ENCODE measurements at places on chromosomes 5 and 9.

GRCh38 chr5:125394661-125395280 is 648.3 kb upstream of the ZNF608 start:
- no peak for DNase-seq

DNA sequence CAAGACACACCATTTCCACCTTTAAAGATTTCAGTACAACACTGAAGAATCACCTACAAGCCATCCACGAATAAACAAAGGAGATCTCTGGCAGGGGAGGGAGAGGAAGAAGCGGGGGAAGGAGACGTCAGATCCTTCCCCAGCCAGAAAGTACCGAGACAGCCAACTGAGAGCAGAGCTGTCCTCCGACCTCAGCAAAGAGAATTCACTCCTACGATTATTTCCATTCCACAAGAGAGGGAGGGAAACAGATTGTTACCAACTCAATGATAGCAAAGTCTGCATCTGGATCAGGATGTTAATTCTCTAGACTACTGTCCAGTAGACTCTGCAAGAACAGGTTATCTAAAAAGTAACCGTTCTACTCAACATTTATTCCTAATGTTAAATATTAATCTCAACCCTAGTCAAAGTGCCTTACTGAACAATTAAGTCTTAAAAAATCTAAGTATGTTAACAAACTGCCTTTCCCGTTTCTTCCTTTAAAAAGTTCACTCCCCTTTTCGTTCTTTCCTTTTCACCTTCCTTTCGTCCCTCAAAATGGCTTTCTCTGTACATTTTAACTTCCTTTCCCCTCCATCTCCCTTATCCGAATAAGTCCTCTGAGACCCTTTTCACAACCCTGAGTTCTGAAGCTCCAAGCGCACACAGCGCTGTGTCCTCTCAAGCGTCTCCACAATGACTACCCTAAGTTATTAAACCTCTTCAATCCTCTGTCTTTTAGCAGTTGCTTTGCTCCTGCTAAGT is 1.4 kb downstream of the CHD1 start:
- no peak for DNase-seq

GRCh38 chr9:110025551-110026170 is 182.3 kb downstream of the C9orf152 start:
- no peak for DNase-seq

DNA sequence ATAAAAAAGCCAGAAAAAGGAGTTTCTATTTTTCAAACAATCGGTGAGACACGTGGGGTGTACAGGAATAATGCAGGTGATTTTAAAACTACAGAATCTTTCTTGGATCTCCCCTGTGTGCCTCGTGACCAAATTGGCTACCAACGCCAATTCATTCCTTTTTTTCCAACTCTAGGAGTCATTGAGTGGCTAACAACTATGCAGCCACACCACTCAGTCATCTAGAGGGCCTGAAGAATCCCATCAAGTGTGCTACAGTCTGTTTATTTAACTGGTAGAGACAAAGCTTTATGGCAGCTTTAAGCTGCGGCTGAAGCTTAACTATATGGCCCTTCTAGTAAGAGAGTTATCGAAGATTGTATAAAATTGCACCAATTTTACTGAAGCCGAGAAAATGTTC is 113.1 kb upstream of the NIPBL start:
- peak; percentile 48 for DNase-seq

GRCh38 chr9:126611193-126611591 is 2.5 kb upstream of the LMX1B start:
- no peak for DNase-seq

GRCh38 chr9:6471231-6471850 is 58.3 kb downstream of the UHRF2 start:
- DNase-seq, result no peak

- DNase-seq, result peak; percentile 32
Observed at GRCh38 chr9:21812946-21813568, 10.6 kb downstream of the MTAP start.

GRCh38 chr5:103617913-103618312 is 55.3 kb upstream of the NUDT12 start:
- no peak for DNase-seq

GRCh38 chr9:87883274-87883673 is 597 bp downstream of the SPATA31E1 start:
- DNase-seq, result no peak

DNA sequence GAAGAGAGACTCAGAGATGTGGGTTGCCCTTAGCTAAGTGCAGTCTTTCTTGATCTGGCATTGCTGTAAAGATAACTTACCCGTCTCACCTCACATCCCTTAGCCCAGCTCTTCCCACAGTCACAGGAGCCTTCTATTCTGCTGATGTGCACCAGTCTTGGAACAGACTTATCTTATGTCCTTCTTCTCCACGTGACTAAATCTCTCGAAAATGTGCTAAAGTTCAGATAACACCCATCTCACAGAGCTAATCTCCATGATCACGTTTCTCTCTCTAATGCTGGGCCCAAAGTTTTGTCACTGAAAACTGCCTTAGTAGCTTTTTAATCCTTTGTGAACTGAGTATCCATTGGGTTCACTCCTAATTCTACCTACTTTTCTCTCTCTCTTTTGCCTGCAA is 16.7 kb downstream of the SLC36A1 start:
- no peak for DNase-seq

- DNase-seq, result peak; percentile 17
Observed at GRCh38 chr9:100427366-100428263, 672 bp downstream of the MSANTD3 start.

- no peak for DNase-seq
Observed at GRCh38 chr5:6469836-6470235, 21.2 kb downstream of the UBE2QL1 start.

GRCh38 chr5:79727451-79728355 is 38.1 kb downstream of the CMYA5 start:
- no peak for DNase-seq

GRCh38 chr9:23682891-23683431 is 143.1 kb downstream of the ELAVL2 start:
- no peak for DNase-seq

- no peak for DNase-seq
Observed at GRCh38 chr5:35227720-35228119, 2.6 kb downstream of the PRLR start.

DNA sequence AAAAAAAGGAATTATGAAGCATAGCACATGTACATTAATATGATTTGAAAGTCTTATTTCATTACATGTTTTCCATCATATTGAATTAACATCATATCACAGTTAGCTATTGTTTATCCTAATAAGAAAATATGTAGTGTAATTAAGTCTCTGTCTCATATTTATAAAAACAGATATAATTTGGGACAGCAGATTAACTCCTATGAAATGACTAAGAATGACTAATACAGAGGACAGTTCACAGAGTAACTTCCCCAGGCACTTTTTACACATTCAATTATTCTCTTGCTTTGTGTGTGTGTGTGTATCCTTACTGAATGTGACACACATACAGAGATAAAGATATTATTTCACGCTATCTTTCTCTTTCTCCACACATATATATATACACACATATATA is 2400.9 kb upstream of the C9orf72 start:
- no peak for DNase-seq

DNA sequence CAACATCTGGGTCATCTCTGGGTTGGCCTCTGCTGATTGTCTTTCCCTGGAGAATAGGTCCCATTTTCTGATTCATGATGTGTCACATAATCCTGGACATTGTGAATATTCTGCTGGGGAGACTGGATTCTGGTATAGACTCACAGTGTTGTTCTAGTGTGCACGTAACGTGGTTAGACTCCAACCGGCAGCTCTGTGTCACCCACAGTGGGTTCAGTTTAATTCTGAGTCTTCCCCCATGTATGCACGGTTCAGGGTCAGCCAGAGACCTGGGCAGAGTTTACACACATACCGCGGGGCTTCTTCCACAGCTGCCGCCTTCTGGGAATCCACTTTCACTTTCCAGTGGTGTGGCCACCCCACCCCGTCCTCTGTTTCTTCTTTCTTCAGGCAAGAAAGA is 38.0 kb upstream of the LRRC14B start:
- DNase-seq, result no peak

GRCh38 chr9:100457517-100457916 is 15.4 kb upstream of the TMEFF1 start:
- DNase-seq, result no peak

DNA sequence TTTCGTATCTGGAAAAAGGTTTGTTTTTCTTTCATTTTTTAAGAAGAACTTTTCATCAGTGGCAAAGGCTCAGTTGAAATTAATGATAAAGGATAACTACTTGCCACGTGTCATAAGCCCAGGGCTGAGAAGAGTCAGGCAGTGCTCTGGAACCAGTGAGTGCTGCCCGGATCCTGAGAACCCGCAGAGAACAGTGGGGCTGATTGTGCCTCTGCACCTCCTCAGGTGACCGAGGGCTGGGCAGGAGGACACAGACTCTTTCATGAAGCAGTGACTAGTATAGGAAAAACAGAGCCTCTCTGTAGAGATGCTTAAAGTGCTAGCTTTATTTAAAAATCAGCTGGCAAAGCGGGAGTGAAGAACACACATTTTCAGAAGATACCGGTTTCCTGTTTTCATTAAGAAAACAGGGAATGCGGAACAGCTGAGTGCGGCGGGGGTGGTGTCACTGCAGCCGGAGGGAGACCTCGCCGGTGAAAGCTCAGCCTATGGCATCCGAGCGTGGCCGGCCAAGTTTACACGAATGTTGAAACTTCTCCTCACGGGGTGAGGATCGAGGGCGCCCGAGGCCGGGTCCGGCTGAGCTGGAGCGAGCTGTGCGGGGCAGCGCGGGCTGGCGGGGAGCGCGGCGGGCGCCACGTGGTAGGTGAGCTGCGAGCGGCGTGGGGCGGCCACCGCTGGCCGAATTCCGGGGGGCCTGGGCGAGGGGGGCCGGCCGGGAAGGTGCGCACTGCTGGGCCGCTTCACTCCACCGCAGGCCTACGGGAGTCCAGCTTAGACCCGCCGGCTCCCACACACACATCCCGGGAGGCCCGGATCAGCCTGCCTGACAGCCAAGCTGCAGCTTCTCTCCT is 134.7 kb upstream of the DMRT1 start:
- DNase-seq, result peak; percentile 8

DNA sequence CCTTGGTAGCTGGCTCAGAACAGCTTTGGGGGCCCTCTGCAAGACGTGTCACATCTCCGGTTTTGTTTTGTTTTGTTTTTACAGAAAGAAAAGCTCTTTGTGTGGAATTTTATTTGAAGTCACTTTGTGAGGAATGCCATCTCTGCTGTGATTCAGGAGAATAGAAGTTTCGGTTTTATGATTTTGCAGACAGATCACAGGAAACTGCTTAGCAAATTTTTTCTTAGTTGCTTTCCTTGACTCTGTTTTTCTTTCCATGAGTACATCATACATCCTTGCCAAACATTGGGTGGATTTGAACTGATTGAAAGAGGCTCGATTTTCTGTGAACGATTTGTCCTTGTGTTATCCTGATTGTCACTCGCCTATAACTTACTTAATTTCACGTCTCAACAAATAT is 5.1 kb downstream of the SEMA5A start:
- DNase-seq, result no peak

GRCh38 chr5:31329715-31330114 is 136.2 kb downstream of the CDH6 start:
- no peak for DNase-seq

- DNase-seq, result peak; percentile 2
Observed at GRCh38 chr5:157744051-157745011, 819 bp downstream of the LSM11 start.

DNA sequence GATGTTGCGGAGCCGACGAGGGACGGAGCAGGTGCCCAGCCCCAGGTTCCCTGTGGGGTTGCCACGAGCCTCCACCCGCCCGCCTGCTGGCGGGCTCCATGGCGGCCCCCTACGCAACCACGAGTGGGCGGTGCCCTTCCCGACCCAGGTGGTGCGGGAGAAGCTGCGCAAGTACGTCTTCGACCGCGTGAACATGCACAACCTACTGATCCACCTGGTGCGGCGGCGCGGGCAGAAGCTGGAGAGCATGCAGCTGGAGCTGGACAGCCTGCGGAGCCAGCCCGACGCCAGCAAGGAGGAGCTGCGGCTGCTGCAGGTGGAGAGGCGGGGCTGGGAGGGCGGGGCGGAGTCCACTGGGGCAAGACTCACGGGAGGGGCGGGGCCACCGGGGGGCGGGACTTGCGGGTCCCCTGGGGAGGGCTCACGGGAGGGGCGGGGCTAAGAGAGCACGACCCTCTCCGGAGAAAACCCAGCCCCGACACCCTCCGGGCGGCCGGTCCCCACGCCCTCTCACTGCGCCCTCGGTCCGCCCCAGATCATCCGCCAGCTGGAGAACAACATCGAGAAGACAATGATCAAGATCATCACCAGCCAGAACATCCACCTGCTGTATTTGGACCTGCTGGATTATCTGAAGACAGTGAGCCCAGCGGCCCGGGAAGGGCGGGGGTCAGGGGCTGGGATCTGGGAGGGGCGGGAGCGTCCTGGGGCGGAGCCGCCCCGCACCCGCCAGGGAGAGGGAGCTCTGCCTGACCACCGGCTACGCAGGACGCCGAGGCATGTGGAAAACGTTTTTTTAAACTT is 3.9 kb downstream of the CCDC183 start:
- peak; percentile 90 for DNase-seq

DNA sequence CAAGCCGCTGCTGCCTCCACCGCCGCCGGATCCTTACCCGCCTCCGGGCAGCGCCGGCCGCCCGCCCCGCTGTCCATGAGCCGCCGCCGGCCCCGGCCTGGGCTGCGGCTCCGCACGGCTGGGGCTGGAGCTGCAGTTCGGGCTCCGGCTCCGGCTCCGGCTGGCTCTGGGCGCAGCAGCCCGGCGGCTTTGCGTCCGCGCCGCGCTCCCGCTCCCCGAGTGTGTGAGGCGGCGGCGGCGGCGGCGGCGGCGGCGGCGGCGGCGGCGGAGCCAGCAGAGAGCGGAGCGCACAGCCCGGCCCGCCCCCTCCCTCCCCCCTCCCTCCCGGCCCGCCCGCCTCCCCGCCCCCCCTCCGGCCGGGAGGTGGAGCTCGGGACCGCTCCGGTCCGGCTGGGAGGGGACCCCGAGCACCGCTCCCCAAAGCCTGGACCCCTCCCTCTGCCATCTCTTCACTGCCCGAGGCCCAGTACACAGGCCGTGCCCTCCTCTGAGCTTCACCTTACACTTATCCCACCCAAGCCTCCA is at the start of gene PCDH1:
Gene PCDH1 (minus strand): TSS at position 225 of the 525 bp plus-strand sequence. CDS start 148 bp downstream, at position 77.
- DNase-seq, result no peak

DNA sequence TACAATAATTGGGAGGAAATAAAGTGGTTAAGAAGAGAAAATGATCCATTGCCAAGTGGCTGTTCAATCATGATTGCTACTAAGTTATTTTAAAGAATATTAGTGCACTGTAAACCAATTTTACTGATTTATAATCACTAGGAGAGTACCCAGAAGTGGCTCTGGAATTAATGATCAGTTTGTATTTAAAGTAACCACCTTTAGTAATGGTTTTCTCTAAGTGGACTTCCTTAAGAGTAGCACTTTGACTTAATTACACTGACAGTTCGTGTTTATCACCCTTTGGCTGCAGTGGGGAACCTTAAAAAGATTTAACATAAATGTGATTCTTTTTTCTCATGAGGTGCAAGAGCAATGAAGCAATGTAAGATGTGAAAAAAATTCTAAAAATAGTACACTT is 310.8 kb downstream of the CDH12 start:
- DNase-seq, result no peak

DNA sequence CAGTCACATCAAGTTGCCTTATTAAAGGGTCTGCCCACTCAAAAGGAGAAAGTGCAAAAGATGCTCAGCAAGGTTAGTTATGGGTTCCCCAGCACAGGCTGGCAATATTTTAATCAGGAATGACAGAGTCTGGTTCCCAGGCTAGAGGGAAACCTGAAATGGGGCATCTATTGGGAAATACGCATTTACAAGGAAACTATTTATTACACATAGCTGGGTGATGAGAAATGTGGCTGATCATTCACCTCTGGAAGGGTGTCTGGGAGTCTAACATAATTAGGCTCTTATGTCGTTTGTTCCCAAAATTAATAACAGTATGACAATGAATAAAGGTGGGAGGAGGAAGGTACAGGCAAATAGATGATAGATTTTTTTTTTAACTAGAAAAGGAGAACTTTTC is 314.7 kb downstream of the ENC1 start:
- no peak for DNase-seq

GRCh38 chr5:173204185-173204979 is 30.6 kb downstream of the NKX2-5 start:
- no peak for DNase-seq
